Stomach (tissue), 19 donors: ENCODE measurements at places on chromosomes 4 and X. TPM values are rescaled to one million over a fixed set of nuclear protein-coding genes. Genes with fewer than 3 reads are reported as not detected.

PTPN13 gene
- total RNA-seq = 2.9 TPM

SPANXA2 gene
- not detected for total RNA-seq

MAGEB17 gene
- not detected for total RNA-seq

ADAM29 gene
- not detected for total RNA-seq

GRCh38 chr4:5379895-5380294, 328.5 kb downstream of the EVC2 start:
- DNase-seq = peak; percentile 20

DNA sequence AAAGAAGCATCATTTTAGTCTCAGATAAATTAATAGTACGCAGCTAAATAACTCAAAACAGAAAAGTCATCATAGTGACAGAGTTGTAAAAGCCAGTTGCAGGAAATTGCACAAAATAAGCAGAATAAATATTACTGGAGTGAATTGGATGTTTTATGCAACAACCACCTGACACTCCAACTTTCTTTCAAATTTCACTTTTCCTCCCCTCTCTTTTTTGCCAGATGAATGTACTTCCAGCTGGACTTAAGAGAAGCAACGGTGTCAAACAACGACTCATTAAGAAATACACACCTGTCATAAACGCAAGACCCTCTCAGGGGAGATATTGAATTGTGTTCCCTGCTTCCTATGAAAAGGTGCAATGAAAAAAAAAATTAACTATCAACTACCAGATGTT, 120.2 kb upstream of the HCCS start:
- no peak for DNase-seq

CXCL1 gene
- total RNA-seq = 1.8 TPM

ANOS1 gene
- 1.8 TPM for total RNA-seq
